ENCODE measurements at places on chromosomes 12 and 14.

DNA sequence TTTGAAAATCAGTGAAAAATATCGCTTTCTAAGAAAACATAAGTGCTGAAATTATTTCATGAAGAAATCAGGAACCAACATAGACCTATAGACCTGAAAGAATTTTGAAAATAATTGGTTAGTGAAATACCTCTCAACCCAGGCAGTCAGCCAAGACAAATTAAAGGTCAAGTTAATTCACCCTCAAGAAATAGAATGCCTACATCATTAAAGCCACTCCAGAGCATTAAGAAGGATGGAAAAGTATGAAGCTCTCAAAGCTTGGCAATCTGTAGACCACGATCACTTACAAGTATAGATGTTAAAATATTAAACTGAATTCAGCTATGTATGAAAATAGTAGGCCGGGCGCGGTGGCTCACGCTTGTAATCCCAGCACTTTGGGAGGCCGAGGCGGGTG lies 48.3 kb downstream of the SFSWAP start:
- no peak for DNase-seq

GRCh38 chr12:78009031-78009430 lies 178.3 kb downstream of the NAV3 start:
- DNase-seq = no peak

- DNase-seq = no peak
These were observed 38.9 kb downstream of the DMAC2L start for GRCh38 chr14:50350975-50351374.

GRCh38 chr14:27223906-27224305 lies 626.1 kb upstream of the NOVA1 start:
- no peak for DNase-seq

DNA sequence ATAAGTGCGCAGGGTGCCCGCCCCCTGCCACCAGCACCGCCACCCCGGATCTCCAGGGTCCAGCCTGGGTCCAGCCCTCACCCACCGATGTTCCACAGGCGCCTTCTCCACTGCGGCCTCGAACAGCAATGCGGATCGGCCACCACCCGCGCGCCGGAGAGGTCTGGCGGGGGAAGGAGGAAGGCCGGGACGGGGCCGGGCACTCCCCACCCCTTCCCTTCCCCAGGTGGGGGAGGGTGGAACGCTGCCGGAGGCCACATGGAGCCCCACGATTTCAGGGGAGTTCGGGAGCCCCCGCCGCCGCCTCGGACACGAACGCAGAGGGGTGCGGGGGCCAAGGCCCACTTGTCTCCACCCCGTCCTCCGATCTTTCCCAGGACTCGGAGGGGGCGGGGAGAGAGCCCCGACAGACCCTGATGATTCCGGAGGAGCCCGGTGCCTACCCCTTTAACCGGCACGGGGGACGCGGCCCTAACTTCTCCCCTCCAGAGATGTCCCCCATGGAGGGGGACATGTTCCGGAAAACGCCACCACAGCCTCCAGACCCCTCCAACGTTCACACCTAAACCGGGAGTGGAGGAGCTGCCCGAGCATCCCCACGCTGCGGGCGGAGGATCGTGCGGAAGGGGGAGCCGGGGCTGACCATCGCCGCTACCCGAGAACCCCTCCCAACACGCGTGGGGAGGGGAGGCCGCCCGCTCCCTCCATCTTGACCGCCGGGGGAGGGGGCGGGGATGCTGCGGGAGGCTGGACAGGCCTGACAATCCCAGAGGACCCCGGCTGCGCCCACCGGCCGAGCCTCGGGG lies 1.1 kb downstream of the ATXN2 start:
- no peak for DNase-seq

GRCh38 chr12:131372706-131373195 lies 338.1 kb upstream of the SFSWAP start:
- no peak for DNase-seq

DNA sequence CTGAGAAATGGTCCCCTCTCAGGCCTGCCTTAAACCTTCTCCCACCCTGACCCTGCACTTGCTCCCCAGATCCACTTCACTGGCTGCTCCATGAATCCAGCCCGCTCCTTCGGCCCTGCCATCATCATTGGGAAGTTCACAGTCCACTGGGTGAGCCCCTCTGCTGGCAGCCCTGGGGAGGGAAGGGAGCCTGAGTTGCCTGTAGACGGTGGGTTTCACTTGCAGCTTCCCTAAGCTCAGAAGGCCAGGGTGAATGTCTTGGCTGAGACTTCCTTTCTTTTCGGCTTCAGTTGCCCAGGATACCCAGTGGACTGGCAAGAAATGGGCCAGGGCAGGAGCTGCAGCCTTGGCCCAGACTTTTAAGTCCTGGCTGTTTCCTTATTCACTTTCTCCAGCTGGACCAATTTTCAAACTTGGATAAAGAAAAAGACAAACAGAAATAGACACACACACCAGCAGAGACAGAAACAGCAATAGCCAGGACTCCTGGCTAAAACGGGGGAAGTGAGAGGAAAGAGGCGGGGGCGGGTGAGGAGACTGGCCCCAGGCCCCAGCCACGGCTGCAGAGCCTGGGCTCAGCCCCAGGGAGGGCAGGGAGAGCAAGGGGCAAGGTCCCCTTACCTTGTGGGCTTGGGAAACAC lies 2.0 kb downstream of the AQP6 start:
- DNase-seq = no peak

GRCh38 chr12:109523071-109523470 lies 45.6 kb downstream of the UBE3B start:
- DNase-seq = no peak

- DNase-seq = no peak
These were observed 1.6 kb upstream of the RPS26 start for GRCh38 chr12:56040151-56040550.

- no peak for DNase-seq
These were observed 106.1 kb downstream of the DAD1 start for GRCh38 chr14:22482782-22483553.

DNA sequence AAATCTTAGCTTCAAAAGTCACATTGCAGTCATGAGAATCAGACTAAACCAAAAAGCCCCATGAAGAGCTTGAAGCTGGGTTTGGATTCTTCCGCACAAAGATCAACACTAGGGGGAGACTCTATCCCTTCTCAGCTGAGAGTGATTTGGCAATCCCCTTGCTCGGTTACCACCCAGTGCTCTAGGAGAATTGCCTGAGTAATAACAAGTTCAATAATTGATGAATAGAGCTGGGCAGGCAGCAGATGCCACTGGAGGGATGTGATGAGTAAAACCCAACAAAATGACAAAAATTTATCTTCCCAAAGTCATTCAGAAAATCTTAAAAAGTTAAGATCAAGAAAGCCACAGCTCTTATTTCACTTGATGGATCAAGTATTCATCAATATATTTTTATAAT lies 185.6 kb upstream of the ARID2 start:
- DNase-seq = peak; percentile 58

DNA sequence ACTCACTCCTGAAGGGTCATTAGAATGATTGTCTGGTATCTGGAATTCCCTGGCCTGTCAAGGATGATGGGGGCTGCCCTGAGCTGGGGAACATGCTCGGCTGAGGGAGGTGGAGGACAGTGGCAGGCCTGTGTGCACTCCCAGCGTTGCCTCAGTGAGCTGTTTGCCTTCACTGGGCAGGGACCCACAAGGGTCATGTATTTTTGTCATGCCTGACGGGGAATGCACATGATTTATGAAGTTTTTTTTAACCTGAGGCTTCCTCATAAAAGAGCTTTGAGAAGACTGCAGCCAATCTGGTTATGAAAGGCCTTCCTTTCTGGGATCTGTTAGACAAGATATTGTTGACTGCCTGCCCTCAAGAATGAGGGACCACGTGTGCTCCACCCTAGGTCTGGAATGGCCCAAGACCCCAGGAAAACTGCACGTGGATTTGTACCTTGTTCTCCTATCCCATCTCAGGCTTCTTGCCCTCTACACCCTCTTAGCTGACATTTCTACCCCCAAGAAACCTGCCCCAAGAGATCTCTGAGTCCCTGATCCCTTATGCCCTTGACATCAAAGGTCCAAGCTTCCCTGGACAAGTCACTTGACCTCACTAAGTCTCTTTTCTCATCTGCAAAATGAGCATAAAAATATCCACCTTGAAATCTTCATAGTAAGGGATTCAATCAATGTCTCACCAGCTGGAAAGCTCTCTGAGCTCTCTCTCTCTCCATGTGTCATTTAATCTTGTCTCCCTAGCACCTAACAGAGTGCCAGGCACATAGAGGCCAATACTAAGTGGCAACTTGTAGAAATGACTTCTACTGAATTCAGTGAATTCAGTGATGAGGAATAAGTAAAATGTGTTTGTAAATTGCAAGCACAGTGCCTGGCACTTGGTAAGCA lies 24.5 kb upstream of the COL2A1 start:
- DNase-seq = no peak

DNA sequence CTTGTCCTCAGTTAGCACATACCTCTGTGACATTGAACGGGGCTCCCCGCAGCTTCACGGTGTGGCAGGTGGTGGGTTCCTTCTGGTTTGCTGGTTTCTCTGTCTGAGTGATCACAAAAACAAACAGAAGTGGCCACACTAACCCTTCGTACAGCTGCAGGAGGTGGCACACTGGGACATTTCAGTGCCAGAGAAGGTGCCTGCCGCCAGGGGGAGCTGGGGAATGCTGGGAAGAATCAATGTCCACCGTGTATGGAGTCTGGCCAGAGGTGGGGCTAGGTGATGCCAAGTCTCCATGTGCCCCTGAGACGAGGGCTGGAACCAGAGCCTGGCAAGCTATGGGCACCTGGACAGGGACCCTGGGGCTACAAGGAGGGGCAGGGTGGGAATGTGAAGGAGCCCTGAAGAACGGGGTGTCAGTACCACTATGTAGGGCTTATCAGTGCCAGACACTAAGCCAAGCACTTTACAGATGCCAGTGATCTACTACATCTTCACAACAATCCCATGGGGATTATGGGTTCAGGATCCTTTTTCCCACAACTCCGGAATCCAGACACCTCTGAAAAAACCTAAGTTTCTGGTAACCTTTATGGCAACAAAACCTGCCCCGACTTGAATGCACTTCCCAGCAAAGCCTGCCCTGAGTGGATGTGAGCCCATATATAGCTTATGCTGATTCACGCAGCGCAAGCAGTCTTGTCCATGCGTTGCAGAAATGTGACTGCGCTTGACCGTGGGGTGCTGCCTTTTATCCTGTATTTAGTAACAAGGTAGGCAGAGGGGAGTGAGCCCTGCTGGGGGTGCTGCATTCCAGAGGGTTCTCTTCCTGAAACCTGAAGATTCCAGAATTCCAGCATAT lies 10.8 kb downstream of the RBM19 start:
- DNase-seq = peak; percentile 55

GRCh38 chr14:103530390-103530789 lies 1.4 kb downstream of the TRMT61A start:
- DNase-seq = no peak

DNA sequence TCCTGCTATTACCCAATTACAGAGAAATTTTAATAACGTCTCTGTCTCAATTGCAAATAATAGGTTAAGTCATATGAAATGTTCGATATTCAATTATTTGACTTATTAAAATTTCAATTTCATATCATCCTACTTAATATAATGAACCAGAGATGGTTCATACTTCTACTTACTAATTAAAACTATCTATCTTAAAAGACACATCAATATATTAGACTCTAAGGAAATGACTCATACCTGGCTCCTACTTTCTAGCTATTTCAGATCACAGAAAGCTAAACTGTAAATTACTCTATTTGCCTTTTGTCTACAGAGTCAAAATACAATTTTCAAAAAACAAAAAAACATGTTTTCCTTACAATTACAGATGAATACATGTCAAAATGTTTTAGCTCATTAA lies 99.6 kb downstream of the CAPZA3 start:
- DNase-seq = no peak

DNA sequence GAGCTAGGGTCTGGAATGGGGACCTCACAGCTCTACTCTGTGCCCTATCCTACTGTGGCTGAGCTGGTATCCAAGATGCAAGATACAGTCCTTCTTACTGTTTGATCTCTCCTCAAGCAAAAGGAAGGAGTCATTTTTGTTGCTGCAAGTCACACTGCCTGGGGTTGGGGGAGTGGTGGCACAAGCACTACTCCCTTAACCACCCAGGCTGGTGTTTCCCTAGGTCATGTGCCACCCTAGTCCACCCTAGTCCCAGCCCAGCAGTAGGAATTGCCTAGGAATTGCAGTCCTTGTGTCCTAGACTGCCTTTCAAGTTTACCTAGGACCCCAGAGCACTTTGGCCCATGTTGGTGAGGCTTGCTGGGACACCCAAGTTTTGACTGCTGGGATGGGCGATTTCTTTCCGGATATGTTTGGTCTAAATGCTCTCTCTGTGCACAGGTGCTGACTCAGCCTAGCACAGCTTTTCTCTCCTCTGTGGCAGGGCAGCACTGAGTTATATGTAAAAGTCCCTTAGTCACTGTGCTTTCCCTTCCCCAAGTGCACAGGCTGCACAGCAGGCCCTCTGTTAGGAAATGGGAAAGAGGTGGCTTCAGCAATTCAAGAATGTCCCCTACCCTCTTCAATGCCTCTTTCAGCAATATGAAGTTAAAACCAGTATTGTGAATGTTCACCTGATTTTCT lies 54.9 kb downstream of the SLC6A15 start:
- no peak for DNase-seq

DNA sequence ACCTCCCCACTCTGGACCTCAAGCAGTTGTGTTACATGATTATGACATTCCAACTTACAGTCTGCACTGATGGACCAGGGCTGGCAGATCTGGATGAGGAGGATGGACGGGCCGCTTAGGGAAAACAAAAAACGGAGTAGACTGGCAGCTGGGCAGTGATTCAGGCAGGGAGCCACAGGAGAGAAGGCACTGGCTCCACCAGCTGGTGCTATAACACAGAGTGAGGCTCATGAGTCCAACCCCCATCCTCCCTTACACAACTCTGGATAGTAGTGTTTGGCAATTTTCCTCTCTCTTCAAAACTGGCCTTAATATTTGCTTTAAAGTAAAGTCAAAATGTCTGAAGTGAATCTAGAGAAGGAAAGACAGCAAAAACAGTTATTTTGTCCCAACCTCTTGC lies 9.7 kb upstream of the RIC8B start:
- DNase-seq = no peak

DNA sequence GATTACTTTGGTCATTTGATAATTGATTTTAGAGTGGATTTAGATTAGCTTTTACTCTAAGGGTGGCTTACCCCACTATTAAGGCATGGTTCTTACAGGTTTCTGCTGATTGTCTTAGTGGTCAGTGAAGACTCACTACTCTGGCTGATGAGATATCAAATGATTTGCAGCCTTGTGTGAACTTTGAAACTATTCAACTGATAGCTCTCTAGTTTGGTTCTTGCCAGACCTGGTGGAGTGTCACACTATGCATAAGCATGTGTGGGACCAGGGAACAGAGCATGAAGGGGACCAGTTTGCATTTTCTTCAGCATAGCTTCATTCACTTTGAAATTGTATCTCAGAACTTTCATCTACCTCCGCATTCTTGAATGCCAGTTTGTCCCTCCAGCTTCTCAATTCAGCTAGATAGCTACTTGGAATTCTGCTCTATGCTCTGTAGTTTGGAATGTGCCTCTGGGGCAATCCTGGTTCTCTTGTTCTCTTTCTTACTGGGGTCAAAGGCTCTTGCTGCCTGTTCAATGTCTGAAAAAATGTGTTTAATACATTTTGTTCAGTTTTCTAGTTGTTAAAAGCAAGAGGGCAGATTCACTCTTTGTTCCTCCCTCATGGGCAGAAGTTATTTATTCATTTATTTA lies 12.7 kb downstream of the SCYL2 start:
- DNase-seq = no peak

- peak; percentile 54 for DNase-seq
These were observed at the start of gene LTBR for GRCh38 chr12:6383572-6384498. Gene LTBR, plus strand, starts transcription at chr12:6384162. Its CDS starts 197 bp downstream, at chr12:6384359.

- DNase-seq = no peak
These were observed 53.4 kb downstream of the FLRT2 start for GRCh38 chr14:85583380-85583779.

GRCh38 chr12:56645201-56645716 lies 525 bp downstream of the ATP5F1B start:
- no peak for DNase-seq
